ENCODE measurements at places on chromosomes 5 and 9. TPM values are rescaled to one million over a fixed set of nuclear protein-coding genes. Genes with fewer than 3 reads are reported as not detected.

- no peak for DNase-seq
Observed at GRCh38 chr5:172321593-172321992, 38.0 kb upstream of the UBTD2 start.

DNA sequence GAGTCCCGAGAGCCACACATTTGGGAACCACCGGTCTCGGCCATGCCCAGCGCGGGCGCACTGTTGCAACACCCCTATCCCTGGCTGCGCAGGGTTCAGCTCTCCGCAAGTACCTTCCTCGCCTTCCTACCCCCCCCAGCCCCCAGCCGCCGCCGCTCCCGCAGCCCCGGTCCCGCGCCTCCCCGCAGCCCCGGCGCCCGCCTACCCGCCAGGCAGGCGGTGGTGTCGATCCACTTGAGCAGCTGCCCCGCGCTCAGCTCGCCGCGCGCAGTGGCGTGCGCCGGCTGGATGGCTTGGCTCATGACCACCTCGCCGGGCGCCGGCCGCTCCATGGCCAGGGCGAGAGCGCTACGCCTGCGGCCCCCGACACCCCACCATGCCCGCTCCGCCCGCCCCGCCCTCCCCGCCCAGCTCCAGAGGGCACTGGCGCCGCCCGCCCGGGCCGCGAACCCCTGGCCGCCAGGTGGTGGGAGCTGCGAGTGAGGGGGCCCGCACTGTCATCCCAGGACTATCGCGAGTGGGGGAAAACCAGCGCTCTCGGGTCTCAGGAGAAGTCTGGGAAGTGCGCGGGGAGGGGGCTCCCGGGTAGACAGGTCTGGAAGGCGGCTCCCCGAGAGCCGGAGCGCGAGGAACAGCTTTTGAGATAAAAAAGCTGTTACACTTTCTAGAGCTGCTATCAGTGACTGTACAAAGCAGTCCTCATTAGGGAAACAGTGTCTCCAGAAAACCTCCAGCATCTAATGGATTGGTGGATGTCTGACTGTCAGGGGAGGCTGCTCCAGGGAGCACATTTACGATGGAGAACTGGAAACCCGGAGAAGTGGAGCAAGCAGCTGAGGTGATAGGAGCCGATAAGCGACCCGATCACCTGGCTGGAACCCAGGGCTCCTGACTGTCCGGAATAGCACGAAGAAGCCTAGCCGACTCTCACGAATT is at the start of gene ACOT12:
Gene ACOT12, minus strand, starts transcription at position 352 of the 936 bp plus-strand sequence. Its CDS starts 20 bp downstream, at position 332.
- DNase-seq, result no peak

DNA sequence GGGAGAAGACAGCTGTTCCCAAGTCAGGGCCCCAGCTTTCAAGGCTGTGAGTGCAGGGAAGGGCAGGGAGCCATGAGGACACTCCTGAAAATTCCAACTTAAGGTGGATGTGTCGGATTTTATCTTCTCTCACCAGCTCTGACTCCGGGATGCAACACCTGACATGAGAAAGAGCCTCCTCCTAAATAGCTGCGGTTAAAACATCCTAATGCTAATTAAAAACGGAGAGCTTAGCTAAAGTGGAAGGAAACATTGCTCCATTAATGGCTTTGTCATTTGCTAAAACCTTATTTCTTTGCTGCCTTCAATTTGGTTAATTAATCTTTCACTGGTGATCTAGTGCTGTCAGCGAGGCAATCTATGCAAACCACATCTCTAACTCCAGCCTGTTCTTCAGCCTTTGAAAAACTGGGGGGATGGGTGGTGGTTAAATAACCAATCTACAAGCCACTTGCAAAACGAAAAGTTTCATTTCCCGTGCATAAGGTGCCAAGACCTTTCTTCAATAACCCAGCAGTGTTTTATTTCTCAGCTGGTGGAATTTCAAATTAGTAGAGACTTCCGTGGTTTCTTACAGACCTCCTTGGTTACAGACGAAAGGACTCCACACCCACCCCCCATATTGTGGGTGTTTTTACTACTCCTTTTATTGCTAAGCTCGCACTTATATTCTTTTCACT is 379.6 kb downstream of the MLLT3 start:
- no peak for DNase-seq

DNA sequence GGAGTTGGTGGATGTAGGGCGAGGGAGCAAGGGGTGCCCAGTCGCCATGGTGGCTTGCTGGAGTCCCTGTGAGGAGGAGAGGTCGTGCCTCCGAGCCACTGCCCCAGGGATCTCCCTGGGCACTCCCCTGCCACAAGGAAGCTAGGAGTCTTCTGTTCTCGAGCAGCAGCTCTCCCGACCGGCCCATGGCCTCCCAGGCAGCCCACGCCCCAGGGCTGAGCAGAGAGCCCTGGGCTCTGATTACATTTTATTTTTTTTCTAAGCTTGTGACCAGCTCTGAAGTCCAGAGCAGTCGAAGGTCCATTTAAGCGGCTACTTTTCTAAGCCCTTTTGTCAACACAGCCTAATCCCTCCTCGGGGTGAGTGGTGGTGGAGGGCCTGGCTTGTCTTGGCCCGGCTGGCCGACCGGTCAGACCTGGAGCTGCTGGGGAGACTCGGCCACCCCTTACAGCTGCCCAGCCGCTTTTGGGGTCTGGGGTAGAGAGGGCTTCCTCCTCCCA is 2.1 kb downstream of the RXRA start:
- no peak for DNase-seq

DNA sequence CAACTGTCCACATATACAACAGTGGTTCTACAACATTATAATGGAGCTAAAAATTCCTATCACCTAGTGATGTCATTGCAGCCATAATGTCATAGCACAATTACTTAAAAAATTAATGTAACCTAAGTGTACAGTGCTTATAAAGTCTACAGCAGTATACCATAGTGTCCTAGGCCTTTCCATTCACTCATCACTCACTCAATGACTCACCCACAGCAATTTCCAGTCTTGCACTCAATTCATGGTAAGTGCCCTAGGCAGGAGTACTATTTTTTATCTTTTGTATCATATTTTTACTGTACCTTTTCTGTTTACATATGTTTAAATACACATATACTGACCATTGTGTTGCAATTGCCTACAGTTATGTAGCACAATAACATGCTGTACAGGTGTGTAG is 9.6 kb upstream of the PUM3 start:
- no peak for DNase-seq

GRCh38 chr9:38160613-38161215 is 91.7 kb upstream of the SHB start:
- no peak for DNase-seq

GRCh38 chr5:171157775-171158174 is 151.3 kb upstream of the TLX3 start:
- DNase-seq, result no peak

DNA sequence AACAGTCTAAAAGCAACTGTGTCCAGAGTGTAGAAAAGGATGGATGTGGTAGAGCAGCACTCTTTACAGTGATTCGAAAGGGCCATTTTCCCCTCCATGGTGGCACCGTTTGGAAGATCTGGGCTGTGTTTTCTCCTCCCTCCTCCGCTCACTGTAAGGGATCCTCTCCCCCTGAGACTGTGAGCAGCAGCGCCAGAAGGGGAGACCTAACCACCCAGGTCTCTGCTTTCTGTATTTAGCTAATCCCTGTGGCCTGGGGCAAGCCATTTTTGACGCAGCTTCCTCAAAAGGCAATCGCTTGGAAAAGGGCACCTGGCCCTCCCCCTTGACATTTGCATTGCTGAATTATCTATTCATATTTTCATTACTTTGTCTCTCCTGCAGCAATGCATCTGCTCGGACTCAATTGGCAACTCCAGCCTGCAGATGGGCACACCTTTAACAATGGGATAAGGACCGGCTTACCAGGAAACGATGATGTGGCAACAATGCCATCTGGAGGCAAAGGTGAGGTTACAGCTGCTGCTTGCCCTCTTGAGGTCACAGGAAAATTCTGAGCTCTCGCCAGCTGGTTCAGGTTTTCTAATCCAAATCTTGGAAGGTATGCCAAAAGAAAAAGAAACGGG is 244.3 kb upstream of the WWC1 start:
- DNase-seq, result no peak

DNA sequence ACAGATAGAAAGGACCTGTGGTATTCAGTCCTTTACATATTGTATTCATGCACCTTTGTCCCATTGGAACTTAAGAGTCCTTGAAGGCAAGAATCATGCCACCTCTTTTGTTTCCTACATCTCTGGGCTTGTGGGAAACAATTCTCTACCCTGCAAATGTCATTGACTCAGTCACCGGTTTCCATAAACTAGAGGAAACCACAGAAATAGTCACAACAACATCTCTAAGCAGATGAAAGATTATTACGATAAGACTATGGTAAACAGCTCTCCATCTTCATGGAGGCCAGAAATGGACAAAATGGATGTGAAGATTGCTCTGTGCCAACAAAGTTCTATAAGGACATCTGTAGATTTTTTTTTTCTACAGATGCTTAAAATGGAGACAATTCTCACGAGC is 165.5 kb downstream of the PIK3R1 start:
- no peak for DNase-seq

Gene PPP2CA
- polyA plus RNA-seq, result 121 TPM

GRCh38 chr9:36772449-36773403 is 200.0 kb downstream of the MELK start:
- no peak for DNase-seq

Gene AHRR
- 36.4 TPM for polyA plus RNA-seq

DNA sequence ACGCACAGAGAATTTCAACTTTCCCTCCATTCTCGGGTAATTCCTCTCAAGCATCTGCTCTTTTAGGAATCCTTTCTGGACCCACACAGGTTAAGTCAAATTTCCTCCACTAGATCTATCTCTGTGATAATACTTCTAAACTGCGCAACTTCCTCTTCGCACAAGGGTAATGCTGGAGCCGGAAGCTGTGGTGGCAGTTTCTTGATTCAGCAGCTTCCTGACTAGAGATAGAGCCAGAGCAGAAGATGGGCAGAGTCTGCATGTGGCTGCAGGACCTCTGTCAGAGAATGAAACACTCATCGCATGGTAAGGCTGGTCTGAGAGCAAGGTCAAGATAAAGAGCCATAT is 11.1 kb upstream of the CDC42SE2 start:
- DNase-seq, result no peak

DNA sequence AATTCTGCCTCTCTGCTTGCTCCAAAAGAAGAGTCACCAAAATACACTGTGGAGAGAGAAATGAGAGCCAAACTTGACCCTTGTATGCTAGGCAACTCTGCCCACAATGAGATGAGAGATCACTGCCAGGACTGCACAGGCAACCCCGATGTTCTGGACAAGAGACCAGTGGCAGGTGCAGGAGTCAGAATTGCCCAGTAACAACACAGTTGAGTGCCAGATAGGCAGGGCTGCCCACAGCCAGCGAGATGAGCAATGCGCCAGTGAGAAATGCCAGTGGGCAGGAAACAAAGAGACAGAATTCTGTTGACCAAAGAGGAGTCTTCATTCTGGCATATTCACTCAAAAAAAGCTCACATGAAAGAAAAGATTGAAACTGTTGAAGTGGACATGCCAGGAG is 570.7 kb downstream of the CAAP1 start:
- DNase-seq, result no peak

Gene PDGFRB
- polyA plus RNA-seq, result 276 TPM

Gene GFI1B
- polyA plus RNA-seq, result not detected

Gene NR4A3
- polyA plus RNA-seq, result 2.0 TPM

Gene SLC25A2
- not detected for polyA plus RNA-seq

- DNase-seq, result no peak
Observed at GRCh38 chr5:124262991-124263571, 483.4 kb downstream of the ZNF608 start.

Gene SPINK6
- not detected for polyA plus RNA-seq

DNA sequence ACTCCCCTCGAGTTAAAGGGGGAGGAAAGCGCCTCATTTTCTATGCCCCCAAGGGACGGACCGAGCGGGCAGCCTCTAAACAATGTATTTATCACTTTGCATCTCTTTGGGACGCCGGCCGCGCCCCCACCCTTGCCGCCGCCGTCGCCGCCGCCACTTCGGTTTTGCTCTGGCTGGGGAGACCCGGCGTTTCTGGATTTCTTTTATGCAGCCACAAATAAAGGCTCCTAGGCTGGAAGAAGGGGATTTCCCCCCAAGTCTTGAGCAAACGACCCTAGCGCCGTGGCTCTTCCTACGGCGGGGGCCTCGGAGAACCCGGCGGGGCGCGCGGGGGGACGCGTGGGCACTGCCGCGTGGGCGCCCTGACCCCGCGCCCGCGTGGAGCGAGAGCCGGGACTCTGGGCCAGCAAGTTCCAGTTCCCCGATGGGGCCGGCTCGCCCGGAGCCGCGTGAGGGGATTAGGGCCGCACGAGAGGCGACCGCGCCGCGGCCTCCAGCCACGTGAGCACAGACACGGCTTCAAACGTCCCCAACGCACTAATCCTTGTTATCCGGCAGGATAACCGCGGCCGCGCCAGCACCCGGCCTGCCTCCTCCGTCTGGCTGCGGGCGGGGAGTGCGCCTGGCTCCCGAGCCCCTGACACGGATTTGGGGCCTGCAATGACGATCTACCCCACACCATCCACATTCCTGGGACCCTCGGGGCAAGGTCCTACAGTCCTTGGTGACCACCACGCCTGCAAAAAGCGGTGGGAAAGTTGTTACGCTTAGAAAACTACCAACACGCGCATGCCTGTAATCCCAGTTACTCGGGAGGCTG is 7.9 kb upstream of the NEUROG1 start:
- no peak for DNase-seq

GRCh38 chr9:105879181-105879580 is 184.8 kb downstream of the TMEM38B start:
- DNase-seq, result no peak

GRCh38 chr9:95027914-95028852 is 289.3 kb downstream of the FANCC start:
- DNase-seq, result no peak

DNA sequence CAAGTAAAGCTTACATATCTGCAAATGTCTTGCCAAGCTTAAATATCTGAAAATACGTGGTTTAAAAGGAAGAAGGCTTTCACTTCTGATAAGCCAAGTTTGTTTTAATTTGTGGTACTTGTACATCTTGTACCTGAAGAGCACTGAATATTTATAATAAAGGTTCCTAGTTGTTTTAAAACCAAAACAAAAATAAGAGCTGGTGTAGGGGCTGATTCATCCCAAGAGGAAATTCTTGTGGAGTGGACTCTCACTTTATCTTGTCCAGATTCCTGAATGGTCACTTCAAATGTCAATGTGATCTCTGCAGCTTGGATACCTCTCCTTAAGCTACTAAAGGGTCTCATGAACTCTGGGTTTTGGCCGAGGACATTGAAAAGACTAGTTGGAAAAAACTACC is 29.5 kb downstream of the MAMDC2 start:
- DNase-seq, result no peak

Gene HSPB3
- polyA plus RNA-seq, result 14.4 TPM

GRCh38 chr5:82719368-82719767 is 357.8 kb downstream of the TMEM167A start:
- no peak for DNase-seq

GRCh38 chr9:81080900-81081299 is 608.4 kb downstream of the TLE1 start:
- no peak for DNase-seq

Gene RALGPS1
- polyA plus RNA-seq, result 1.7 TPM

GRCh38 chr5:131371835-131372234 is 108.0 kb downstream of the CDC42SE2 start:
- no peak for DNase-seq

Gene GABRP
- not detected for polyA plus RNA-seq

All from BJ (cell line).